T-helper 17 cell (primary cell): ENCODE measurements at places on chromosomes 5 and 9. TPM values are rescaled to one million over a fixed set of nuclear protein-coding genes. Genes with fewer than 3 reads are reported as not detected.

The IFNA2 gene
- total RNA-seq = not detected

The CARTPT gene
- total RNA-seq = not detected

The F12 gene
- 1.1 TPM for total RNA-seq

The ADAMTSL2 gene
- not detected for total RNA-seq

The ZNF462 gene
- total RNA-seq = 6.0 TPM

The PAPPA gene
- 0.37 TPM for total RNA-seq

The SYNPO gene
- 1.5 TPM for total RNA-seq

The TOR2A gene
- total RNA-seq = 9.4 TPM

The THBS4 gene
- total RNA-seq = 0.21 TPM

The ANKRD34B gene
- total RNA-seq = not detected

The KIF24 gene
- total RNA-seq = 0.12 TPM

The HRCT1 gene
- total RNA-seq = not detected

The ASPN gene
- not detected for total RNA-seq

The CACNA1B gene
- total RNA-seq = not detected

The DCTN4 gene
- 73.5 TPM for total RNA-seq

The SPATA31C1 gene
- not detected for total RNA-seq

The CDKN2B-AS1 gene
- 1.6 TPM for total RNA-seq

The ANKRD31 gene
- 0.47 TPM for total RNA-seq

The PCDHB11 gene
- total RNA-seq = not detected

The PTTG1 gene
- total RNA-seq = 16.0 TPM

The FOCAD gene
- total RNA-seq = 16.2 TPM

The LECT2 gene
- not detected for total RNA-seq

The LNPEP gene
- total RNA-seq = 80.7 TPM

The SLC34A1 gene
- total RNA-seq = 0.40 TPM

The PCDH1 gene
- 0.57 TPM for total RNA-seq

The TMC1 gene
- total RNA-seq = not detected

The FGF10 gene
- total RNA-seq = not detected
